ENCODE measurements at places on chromosomes 5 and 9.

DNA sequence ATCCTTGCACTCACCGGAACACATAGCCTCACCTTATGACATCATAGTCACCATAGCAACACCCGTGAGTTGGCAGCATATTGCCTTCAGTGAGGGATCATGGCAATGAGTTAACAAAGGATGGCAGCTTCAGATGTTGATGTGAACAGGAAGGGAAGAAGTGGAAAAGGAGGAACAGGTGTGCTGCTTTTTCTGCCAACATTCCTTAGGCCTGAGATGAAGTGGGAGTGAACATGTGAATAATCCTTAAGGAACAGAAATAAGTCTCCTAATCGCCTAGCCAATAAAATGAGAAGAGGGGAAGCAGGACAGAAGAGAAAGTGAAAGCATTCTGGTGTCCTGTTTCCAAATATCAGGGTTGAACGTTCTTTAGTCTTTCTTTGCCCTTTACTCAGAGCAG lies 360.0 kb downstream of the BRINP1 start:
- no peak for DNase-seq

- peak; percentile 40 for DNase-seq
Observed at GRCh38 chr5:136212252-136212721, 19.3 kb upstream of the SMIM32 start.

GRCh38 chr5:8553364-8553763 lies 684.4 kb downstream of the MTRR start:
- DNase-seq: no peak

DNA sequence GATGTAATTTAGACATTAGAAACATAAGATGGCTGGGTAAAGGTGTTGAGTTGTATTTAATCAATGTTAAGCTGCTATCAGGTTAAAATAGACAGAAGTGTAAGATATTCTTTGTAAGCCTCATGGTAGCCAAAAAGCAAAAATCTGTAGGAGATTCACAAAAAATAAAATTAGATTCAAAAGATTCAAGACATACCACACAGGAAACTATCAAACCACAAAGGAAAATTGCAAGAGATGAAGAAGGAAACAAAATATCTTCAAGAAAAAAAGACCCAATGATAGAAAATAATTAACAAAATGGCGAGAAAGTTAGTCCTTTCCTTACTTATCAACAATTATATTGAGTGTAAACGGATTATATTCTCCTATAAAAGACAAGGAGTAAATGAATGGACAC lies 15.3 kb downstream of the XRCC4 start:
- no peak for DNase-seq

DNA sequence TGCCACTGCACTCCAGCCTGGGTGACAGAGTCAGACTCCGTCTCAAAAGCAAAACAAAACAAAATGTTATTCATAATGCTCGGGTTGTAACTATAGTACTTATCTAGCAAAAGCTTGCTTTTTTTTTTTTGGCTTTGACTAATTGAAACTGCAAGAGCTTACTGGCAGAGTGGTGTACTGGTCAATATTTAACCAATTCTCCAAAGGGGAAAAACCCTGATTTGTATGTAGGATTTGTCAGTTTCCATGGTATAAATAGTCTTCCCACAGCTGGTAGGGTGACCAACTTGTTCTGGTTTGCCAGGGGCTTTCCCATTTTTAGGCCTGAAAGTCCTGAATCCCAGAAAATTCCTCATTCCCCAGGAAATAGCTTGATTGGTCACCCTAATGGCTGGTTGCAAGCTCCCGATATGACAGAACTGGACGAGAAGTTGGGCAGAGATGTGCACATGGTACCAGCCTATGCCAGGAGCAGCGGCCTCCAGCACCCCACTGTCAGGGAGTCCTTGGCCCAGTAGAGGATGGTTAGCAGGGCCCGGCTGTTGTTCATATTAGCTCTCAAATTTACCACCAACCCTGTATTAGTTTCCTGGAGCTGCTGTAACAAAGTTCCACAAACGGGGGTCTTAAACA lies 58.0 kb downstream of the FXN start:
- DNase-seq: no peak

- no peak for DNase-seq
Observed at GRCh38 chr5:132095424-132095972, 21.9 kb downstream of the CSF2 start.

DNA sequence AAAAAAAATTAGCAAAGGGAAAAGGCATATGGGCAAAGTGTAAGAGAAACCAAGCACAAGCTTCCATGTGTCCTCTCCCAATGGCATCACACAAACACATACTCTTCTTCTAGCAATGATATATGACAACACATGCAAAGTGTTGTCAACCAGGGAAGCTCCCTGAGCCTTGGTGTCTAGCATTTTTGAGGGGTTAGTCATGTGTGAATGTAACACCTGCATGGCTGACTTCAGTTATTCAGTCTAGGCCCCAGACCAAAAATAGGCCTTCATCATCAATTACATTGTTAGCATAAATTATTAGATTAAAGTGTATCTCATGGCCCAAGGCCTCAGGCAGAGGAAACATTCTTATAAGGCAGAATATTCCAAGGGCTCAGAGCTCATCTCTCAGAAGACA lies 450.0 kb downstream of the TLE1 start:
- no peak for DNase-seq

DNA sequence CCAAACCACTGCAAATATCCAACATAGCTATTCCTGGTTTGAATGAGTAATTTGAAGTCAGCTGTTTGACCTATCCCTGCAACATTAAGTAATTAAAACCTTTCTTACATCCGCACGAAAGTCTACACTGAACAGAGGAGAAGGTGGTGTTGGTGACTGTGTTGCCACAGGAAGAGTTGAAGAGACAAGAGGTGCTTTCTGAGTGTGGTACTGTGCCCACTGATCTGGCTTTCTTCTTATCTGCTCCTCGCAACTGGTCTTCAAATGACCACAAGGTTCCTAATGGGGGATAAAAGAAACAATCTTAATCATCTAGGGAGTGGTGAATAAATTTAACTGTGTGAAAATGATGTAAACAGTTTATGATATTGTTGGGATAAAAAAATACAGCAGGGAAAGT lies 29.4 kb upstream of the PDCL start:
- no peak for DNase-seq

GRCh38 chr9:2180154-2180553 lies 165.0 kb downstream of the SMARCA2 start:
- no peak for DNase-seq

DNA sequence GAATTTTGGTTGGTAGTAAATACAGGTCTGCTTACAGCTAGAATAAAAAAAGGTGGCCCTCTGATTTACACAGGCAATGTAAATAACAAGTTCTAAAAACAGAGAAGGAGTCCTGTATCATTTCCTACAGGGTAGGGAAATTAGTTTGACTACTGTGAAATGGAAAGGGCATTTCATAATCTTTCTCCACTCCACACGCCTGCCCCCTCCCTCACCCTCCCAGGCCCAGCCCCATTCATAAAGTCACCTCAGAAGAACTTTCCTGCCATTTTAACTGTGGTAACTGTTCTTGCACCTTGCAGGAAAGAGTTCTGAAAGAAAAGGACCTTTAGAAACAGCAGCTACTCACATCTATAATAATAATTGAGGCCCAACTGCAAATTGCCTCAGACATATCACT lies 69.7 kb downstream of the MEF2C start:
- DNase-seq: no peak

DNA sequence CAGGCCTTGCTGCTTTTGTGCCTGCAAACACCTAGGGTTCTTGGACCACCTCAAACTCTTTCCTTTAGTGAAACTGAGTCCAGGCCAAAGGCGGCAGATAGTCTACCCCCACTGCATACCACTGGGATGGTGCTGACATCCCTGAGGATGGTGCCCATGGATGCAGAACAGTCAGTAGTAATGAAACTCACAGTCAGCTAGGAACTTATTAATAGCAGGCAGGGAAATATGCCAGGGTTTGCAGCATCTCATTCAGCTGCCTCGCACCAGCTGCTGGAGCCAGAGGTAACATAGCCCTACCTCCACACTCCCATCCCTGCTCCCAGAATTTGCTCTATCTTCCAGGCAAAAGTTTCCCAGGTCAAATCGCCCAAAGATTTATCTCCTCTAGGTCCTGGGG lies 189.1 kb downstream of the SREK1 start:
- no peak for DNase-seq

DNA sequence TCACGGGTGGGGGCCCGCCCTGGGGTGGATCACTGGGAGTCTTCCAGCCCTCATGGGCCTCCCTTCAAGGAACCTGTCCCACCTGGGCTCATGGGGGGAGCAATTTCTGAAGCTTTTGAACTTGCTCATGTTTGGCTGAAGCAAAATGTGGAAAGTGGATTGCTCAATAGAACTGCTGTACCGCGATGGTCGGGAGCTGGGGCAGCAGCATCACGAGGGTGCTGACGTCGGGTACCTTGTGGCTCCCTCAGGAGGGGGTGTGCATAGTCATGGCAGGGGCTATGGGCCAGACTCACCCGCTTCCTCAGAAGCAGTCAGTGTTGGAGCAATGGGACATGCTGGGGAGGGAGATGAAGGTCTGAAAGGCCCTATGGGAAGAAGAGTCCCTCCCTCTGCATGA lies 57.9 kb downstream of the PRRT1B start:
- DNase-seq: no peak

DNA sequence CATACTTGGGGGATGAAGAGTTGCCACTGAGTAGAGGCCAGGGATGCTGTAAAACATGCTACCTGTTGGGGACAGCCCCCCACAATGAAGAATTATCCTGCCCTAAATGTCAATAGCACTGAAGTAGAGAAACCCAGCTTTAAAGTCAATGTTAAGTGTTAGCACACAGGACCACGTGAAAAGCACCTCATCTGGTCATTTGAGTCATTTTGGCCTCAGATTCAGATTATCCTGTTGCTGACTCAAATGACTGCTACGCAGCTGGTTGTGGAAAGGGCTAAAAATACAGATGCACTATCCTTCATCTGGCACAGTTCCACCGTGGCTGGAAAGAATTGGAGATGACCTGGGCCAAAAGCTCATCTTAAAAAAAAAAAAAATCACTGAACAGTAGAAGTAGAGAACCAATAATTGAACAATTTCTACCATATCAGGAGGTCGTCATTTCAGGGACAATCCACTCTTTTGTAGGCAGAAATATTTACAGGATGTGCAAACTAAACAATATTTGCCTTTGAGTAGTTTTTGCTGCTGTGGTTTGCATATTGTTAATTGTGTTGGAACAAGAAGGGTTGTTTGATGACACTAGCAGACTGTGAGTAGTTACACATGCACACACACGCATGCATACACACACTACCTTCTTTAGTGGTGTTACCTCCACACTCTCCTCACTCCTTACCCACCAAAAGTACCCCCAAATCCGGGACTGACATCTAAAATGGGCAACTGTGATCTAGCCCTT lies 195.3 kb upstream of the KLF9 start:
- no peak for DNase-seq

- no peak for DNase-seq
Observed at GRCh38 chr5:152689250-152689711, 284.2 kb upstream of the NMUR2 start.

GRCh38 chr9:135830496-135830895 lies 76.8 kb downstream of the CAMSAP1 start:
- DNase-seq: no peak

- DNase-seq: peak; percentile 29
Observed at GRCh38 chr5:10489810-10490426, 48.2 kb downstream of the ROPN1L start.

DNA sequence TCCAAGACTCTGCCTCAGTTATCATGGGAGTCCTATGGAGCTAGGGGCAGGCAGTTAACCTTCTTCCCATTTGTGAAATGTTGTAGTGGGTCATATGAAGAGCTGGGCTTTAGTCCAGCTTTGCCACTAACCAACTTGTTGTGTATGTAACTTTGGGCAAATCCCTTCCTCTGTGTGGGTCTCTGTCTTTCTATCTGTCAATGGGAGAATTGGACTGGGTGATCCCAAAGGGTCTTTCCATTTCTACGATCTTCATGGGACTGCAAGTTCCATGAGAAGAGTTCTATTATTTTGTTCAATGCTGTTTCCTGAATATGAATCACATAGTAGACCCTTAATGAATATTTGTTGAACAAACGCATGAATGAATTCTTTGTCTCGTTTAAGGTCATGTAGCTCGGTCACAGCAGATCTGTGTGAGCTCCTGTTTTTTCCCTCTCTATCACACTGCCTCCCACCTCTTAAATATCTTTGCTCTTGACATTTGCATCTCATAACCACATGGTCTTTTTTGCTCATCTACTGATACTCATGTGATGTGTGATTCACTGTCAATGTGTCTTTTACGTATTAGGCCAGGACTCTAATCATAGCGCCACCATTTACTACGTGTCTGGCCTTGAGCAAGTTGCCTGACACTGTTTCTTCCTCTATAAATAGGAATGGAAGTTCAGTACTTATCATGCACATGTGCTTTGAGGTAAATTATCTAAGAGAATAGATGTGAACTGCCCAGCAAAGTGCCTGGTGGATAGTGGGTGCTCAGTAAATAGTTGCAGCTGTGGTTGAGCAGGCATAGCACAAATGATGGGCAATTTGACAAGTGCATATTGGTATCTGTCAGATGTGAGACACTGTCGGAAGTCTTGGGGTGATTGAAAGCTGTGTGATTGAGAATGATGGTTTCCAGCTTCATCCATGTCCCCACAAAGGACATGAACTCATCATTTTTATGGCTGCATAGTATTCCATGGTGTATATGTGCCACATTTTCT lies 37.4 kb downstream of the PTTG1 start:
- DNase-seq: no peak

DNA sequence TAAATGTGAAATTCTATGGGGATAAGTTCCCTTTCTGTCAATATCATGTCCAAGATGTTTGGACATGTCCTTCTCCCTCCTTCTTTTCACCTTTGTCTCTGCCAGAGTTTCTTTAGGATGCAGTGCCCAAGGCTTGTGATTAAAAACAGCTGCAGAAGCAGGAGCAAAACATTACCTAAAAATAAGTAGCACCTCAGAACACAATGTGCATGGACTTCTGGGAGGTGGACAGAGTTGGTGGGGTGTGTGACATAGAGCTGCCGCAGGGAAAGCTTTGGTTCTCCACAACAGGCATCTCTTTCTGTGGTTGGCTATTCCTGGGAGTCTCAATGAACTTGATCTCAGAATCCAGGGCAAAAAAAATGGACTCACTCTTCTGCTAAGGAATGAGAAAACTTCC lies 97.0 kb downstream of the SEC61B start:
- DNase-seq: no peak

GRCh38 chr5:89059274-89059673 lies 176.3 kb upstream of the MEF2C start:
- no peak for DNase-seq

DNA sequence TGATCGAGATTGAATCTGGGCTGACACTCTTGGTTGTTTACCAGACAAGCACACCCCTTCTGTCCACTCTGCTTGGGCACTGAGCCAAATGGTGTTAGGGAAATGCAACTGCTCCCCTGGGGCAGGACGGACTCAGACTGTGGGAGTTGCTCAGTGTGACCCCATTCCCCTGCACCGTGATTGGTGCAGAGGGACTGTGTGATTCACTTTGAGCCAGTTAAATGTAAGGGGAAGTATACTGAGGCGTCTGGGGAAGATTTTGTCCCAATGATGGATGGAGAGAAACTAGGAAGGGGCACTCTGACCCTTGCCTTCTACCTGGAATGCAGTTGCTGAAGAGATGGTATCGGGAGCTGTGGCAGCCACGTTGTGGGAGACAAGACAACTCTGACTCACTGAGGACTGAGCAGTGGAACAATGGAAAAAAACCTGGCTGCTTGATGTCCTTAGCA lies 196.0 kb upstream of the ANKRD55 start:
- no peak for DNase-seq

- DNase-seq: no peak
Observed at GRCh38 chr5:54344653-54345052, 34.3 kb upstream of the ARL15 start.

- DNase-seq: no peak
Observed at GRCh38 chr5:78640662-78641474, 7.7 kb downstream of the LHFPL2 start.
